ENCODE measurements at places on chromosomes 6 and 20.

GRCh38 chr20:9597547-9597946 lies 83.2 kb downstream of the LAMP5 start:
- DNase-seq: no peak

DNA sequence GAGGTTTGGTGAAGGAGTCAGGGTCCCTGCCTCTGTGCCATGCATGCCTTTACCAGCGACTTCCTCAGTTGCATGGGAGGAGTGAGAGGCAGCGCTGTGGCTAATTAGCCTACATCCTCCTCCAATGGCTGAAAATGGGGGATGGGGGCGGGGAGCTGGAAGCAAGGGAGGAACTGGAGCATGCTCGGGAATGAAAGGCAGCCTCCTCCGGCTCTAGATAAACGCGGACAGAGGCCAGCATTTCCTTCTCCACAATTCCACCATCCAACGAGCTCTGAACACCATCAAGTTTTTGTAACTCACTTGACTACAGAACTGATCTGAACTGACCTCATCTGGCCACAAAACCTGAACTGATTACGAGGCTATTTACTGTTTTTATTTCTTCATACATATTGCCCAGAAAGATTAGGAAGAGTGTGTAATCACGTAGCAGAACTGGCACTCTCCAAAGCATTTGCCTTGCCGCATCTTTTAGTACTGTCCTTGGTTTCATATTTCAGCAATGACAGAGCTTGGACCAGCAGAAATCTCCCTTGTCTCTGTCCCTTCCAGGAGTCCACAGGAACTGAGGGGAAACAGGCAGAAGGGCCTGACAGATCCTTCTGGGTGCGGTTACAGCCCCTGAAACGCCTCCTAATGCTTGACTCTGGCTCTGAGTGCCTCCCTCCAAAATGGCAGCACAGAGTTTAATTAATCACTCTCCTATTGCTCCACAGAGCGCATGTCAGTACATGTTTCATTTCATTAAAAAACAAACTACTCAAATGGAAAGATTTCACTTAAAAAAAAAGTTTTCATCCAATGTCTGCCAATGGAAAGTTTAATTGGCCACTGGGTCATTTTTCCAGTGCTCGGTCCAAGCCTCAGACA lies 58.2 kb upstream of the TRAF3IP2 start:
- no peak for DNase-seq

- DNase-seq: no peak
Observed at GRCh38 chr6:92589996-92590395, 829.4 kb downstream of the EPHA7 start.

DNA sequence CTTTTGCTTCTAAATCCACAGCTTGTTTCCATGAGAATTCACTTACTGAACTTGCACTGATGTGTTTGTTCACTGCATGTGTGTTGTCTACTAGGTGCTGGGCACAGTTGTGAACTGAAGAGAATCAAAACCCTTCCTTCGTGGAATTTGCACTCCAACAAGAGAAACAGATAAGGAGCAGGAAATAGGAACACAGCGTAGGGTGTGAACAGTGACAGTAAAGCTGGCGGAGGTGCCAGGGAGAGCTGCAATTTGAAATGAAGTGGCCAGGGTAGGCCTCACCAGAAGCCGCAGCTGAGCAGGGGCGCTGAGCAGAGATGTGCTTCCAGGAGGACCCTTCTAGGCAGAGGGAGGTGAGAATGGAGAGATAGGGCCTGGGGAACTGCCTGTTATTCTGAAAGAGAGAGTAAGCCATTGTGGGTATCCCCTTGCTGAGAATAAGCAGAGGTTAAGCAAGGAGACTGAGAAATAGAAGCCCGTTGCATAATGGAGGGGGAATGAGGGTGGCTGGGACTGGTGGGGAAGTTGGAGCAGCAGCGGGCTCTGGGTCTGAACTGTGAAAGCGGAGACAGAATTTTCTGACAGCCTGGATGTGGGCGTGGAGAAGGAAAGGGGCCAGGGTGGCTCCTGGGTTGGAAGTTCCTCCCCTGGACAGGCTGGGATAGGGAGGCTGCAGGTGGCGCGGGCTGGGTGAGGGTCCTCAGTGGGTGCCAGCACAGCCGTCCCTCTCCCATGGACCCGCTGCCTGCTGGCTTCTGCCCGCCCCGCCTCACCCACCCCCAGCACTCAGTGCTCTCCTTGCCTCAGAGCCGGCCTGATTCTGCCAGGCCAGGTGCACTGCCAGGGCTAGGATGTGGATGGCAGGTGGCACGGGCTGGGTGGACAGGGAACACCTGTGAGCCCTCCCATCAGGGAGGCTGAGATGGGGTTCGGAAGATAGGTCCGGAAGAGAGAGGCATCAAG lies 114.7 kb upstream of the AFDN start:
- no peak for DNase-seq

DNA sequence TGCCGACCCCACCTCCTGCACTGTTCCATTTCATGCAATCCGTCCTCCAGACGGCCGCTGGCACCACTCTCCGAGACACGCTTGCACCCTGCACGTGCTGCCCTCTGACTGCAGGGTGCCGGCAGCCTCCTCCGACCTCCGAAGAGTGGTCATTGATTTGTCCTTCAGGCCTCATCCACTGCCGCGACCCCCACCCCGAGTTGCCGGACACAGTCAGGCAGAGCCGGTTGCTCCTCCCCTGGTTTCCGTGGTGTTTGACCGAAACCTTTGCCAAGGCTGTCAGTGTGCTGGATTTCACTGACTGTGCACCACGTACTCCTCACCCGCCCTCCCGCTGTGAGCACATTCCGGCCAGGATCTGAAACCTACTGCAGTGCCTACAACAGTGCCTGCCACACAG lies 156.4 kb upstream of the PDE10A start:
- DNase-seq: no peak

GRCh38 chr6:12291839-12292604 lies 1.9 kb downstream of the EDN1 start:
- no peak for DNase-seq

GRCh38 chr6:142886431-142887170 lies 58.4 kb downstream of the HIVEP2 start:
- no peak for DNase-seq

GRCh38 chr20:35200267-35200666 lies 26.2 kb upstream of the MMP24 start:
- DNase-seq: no peak

DNA sequence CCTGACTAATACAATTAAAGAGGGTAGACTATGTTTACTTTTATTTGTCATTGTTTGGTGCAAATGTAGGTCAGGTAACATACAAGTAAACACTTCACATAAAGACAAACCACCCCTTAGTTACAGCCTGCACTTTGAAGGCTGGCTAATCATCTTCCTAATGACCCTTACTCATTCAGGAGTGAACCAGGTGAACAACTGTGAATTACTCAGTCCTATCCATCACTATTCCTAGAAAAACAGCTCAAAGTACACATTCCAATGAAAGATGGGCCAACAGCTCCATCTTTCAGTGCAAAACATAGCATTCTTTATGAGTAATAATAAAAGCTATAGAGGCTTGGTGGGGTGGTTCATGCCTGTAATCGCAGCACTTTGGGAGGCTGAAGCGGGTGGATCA lies 78.2 kb downstream of the FRK start:
- no peak for DNase-seq

DNA sequence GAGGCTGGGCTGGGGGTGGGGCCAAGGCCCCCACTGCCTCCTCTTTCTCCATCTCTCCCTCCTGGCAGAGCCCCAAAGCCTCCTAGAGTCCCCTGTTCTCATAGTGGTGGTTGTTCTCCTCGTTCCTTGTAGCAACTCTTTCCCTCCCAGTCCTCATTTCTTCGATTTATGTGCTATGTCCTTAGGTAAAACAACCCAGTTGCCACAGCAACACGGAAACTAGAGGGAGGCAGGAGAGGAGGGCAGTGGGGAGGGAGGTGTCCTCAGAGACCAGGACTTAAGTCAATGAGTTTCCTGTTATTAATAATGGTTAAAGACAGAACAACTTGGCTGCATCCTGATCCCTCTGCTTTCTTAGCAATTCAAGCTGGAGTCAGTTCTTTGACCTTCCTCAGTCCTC lies 161.0 kb downstream of the INSM1 start:
- DNase-seq: no peak

- DNase-seq: no peak
Observed at GRCh38 chr6:54244430-54244829, 63.8 kb upstream of the TINAG start.

DNA sequence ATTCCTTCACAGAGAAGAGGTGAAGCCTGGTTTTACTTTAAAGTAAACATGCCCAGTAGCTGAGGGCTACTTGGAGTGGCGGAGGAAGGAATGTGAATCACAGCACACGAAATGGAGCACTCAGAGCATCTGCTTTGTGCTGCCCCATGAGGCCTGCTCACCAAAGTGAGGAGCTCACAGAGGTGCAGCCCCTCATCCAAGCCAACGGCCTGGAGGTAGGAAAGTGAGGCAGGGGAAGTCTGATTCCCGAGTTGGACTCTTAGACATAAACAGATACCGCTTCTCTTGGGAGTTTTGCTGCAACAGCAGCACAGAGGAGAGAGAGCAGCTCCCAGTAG lies 3.6 kb downstream of the YTHDF1 start:
- no peak for DNase-seq

DNA sequence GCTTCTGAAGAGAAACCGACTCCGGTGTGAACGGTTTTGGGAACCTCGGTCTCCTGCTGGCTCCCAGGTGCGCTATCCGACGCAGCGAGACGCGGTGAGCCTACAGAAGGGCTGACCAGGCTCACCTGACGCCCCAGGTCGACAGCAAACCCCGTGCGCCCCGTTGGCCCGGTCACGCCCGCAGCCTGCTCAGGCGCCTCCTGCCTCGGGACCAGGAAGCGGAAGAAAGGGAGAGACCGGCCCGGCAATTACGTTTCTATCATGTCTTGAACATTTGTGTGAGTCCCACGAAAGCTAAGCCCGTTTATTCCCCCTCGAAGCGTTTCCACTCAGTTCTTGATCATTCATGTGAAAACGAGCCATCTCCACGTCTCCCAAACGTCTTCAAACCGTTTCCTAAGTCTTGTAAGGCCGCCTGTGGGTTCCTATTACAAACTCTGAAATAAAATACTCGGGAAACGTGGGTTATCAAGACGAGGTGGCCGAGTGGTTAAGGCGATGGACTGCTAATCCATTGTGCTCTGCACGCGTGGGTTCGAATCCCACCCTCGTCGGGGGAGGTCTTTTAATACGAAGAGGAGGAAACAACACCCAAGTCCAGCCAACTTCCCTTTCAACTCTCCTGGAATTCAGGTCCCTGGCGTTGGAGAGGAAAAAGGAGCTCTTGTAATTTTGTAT lies 150.5 kb upstream of the PRSS16 start:
- DNase-seq: no peak

DNA sequence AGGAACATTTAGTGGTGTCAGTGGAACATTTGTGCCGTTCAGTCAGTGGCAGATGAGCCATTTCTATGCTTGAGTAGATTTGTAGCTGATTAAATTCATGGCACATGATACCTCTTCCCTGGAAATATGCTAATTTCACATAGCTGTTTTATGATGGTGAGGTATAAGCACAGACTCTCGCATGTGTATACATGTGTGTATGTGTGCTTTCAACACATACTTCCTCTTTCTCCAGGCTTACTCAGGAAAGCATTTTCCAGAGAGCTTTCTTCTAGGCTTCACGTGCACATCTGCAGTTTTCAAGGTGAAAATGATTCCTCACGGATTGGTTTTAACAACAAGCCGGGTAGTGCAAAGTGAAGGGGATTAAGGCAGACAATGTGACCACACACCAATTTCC lies 396.5 kb downstream of the HDGFL1 start:
- no peak for DNase-seq

DNA sequence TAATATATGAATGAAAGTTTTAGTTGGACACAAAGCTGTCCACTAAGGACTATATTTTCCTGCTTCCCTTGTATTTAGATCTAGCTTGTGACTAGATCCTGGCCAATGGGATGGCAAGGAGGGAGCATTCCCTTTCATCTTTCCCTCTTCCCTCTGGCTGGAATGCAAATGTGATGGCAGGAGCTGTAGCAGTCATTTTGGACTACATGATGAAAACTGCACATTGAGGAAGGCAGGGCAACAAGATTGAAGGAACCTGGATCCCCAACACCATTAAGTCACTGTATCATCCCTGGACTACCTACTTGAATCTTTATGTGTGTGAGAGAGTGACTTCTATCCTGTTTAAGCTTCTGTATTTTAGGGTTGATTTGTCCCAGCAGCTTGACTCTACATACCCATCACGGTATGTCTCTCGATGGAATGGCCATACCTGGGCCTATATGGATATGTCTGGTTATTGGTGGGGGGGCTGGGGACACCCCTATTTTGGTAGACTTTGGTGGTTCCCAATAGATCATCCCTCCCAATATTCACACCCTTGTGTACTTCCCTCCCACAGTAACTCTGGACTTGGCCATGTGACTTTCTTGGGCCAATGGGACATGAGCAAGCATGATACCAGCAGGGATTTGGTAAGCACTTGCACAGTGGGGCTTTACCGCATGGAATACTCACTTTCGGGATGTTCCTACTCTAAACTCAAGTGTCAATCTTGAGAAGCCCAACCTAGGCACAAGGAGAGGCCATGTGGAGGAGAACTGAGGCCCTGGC lies 128.5 kb downstream of the VEGFA start:
- no peak for DNase-seq

DNA sequence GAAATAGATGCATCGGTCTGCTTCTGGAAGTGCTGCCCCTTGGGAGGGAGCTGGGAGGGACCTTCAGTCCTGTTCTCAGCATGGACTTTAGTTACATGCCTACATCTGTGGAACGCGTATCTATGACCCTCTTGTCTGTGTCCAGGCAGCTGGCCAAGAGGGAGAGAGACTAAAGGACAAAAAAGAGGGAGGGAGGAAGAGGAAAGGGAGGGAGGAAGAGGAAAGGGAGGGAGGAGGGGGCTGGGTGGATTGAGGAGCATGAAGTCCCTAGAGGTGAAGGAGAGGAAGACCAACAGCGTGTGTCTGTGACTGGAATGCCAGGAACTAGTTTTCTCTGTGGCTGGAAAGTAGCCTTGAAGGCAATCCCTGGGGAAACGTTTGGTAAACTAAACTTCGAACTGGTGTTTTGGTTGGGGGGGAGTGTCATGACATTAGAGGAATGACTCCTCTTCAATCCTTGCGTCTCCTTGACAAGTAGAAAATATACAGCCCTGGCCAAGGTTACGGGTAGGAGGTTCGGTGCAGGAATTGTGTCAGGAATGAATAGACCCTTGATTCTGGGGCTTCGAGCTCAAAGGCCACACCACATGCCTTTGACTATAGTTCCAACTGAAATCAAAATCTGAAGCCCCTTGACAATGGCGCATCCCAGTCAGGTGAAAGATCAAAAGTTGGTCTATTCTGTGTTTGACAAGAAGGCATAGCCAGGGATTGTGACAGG lies 52.0 kb upstream of the PLEKHG1 start:
- DNase-seq: no peak

- peak; percentile 38 for DNase-seq
Observed at GRCh38 chr6:37182736-37183590, 13.0 kb downstream of the PIM1 start.

Data from activated CD8-positive, alpha-beta memory T cell treated with anti-CD3 and anti-CD28 coated beads for 4 hours (primary cell).